ENCODE measurements at places on chromosomes 16 and 17.

GRCh38 chr17:11319894-11320293 is 78.9 kb downstream of the SHISA6 start:
- no peak for DNase-seq

GRCh38 chr16:49129935-49130334 is 151.7 kb downstream of the CBLN1 start:
- no peak for DNase-seq

DNA sequence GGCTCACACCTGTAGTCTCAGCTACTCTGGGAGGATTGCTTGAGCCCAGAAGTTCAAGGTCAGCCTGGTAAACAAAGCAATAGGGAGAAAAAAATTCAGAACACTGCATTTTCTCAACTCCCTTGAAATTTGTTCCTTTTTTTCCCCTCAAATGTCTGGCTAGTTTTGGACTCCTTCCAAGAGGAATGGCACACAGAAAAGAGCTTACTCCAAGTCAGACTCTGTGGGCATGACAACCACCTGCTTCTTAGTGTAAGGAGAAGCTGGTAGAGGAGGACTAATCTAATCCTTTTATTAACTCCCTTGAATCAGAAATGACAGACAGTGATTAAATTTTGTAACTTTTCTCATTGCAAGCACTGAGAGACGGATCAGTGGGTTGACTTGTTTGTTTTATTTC is 27.9 kb upstream of the HYDIN start:
- DNase-seq = no peak

DNA sequence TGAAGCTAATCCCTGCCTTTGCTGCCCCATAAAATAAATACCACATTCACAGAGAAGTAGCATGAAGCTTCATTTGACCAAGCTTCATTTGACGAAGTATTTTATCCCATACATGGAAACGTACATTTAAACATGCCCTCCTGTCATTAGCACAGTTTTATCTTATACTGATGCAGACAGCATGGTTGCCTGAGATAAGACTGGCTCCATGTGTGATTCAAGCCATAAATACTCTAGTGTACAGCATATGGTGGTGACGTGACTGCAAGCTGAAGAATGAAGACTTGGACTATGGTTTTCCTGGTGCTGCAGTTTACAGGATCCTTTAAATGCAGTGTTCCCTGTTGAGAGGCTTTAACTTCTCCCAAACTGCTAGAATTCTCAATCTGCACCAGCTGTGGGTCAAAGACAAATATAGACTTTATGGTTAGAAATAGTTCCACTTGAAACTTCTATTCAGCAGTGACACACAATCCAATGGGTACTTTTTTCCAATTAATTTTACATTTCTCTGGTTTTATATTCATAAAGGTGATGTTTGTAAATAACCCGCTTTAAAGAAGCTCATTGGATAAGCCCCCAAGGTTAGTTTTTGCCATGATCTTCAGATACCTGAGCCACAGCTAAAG is 64.9 kb downstream of the CYB561 start:
- DNase-seq = no peak
